ENCODE measurements at places on chromosomes 6 and 20. TPM values are rescaled to one million over a fixed set of nuclear protein-coding genes. Genes with fewer than 3 reads are reported as not detected.

GSTA2 gene
- total RNA-seq: 0.11 TPM

GRCh38 chr6:38739532-38739931 is 24.4 kb downstream of the DNAH8 start:
- DNase-seq: peak; percentile 20

DNA sequence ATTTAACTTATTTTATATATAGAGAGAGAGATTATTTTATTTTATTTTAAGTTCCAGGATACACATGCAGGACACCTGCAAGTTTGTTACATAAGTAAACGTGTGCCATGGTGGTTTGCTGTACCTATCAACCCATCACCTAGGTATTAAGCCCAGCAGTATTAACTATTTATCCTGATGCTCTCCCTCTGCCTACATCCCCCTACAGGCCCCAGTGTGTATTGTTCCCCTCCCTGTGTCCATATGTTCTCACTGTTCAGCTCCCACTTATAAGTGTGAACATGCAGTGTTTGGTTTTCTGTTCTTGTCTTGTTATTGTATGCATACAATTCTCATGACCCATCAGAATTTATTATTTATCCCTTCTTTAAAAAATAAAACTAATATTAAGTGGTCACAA is 34.6 kb downstream of the FKBP1C start:
- no peak for DNase-seq

DNA sequence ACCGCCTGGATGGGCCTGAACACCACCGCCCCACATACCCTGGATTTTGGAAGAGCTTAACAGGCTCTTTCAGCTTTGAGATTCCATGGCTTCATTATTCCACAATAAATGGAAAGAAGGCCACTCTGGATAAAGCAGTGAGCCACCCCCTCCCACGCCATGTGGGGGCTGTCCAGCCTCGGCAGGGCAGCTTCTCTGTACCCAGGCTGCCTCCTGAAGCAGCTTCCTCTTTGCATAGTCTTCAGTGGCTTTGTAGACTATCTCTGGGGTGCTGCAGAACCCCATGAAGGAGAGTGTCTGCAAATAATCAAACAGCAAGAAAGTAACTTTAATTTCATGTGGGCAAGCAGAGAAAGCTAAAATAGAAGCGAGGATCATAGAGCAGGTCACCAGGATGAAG is 96.6 kb upstream of the NXT1 start:
- DNase-seq: no peak
